NCI-H1436 treated with DMSO at 0.1 percent for 48 hours (cell line): ENCODE measurements at places on chromosomes 1 and 21.

DNA sequence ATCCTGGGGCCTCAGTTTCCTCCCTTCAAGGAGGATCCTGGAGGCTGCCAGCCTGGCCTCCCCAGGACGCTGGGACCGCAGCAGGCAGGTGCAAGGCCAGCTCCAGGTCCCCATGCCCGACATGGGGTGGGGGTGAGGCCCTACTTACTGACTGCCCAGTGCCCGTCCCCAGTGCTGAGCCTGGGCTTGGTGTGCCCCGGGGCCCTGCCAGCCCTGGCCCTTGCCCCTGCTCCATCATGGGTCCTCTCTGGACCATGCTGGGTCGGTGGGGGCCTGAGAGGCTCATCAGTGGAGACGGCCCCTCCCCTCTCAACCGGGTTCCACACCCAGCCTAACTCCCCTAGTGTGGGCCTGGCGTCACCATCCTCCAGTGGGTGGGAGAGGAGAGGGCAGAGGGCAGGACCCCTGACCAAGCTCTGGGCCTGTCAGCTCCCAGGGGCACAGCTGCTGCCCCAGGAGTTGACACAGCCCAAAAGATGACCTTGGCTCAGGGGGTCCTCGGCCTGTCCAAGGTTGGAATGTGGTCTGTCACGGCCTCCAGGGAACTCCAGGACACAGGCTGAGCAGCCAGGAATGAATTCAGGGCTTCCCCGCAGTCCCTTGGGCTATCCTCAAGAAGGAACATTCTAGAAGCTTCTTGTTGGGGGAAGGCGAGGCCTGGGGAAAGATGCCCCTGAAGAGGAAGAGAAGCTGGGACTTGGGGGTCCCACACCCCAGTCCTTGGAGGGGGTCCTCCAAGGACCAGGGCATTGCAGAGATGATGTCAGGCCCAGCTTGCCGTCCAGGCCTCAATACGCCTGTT, 17.6 kb upstream of the ARF1 start:
- no peak for DNase-seq

- no peak for DNase-seq
Measured at GRCh38 chr1:14280909-14281308, 317.6 kb upstream of the KAZN start.

GRCh38 chr1:53166912-53167311, 24.5 kb upstream of the SLC1A7 start:
- no peak for DNase-seq

DNA sequence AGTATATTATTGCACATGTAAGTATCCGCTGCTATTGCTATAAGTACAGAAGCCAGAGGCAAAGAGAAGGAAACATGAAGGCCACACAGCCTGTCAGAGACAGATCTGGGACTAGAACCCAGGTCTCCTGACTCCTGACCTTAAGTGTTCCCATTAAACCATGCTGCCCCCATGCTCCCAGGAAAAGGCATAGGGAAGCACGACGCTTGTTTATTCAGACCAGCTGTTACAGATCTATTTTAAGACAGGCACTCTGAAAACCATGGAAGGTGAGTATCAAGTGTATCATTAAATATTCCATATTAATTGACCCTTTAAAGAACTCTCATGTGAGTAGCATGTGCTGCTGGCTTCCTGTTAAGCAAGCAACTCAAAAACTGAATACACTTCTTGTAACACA, 11.4 kb downstream of the VAV3 start:
- no peak for DNase-seq

DNA sequence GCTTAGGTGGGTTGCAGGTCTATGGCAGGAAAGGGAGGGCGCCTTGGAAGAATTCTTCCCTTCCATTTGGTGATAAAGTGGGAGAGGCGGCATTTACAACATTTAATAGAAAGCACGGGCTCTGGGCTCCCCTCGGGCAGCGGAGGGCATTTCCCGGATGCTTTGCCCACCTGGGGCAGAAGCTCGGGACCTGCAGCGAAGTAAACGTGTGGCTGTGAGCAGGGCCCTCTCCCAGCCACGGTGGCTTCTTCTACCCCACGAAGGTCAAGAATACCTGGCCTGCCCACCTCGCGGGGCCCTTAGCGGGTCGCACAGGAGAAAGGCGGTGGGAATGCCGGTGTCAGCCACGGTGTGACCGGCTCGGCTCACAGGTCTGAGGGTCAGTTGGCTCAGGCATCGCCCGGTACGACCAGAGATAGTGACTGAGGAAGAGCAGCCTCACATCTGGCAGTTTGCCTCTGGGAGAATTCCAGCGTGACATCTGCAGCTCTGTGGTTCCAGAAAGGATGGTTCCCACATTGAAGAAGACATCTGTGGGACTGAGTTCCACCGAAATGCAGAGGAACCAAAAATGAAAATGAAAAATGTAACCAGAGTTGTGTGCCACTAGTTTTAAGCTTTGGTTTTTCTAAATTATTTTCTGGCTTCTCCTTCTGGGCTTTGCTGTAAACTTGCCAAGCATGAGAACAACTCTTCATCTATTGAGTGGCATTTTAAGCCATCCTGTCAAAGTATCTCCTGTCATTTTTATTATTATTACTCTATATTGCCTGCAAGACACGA, 720 bp upstream of the F3 start:
- DNase-seq: no peak

GRCh38 chr1:93518516-93518915, 70.6 kb downstream of the FNBP1L start:
- DNase-seq: no peak

GRCh38 chr1:203898458-203899352, 37.3 kb downstream of the SNRPE start:
- no peak for DNase-seq

GRCh38 chr1:91916811-91917460, 31.0 kb upstream of the TGFBR3 start:
- DNase-seq: no peak

GRCh38 chr1:51750218-51750617, 128.3 kb downstream of the NRDC start:
- DNase-seq: no peak

DNA sequence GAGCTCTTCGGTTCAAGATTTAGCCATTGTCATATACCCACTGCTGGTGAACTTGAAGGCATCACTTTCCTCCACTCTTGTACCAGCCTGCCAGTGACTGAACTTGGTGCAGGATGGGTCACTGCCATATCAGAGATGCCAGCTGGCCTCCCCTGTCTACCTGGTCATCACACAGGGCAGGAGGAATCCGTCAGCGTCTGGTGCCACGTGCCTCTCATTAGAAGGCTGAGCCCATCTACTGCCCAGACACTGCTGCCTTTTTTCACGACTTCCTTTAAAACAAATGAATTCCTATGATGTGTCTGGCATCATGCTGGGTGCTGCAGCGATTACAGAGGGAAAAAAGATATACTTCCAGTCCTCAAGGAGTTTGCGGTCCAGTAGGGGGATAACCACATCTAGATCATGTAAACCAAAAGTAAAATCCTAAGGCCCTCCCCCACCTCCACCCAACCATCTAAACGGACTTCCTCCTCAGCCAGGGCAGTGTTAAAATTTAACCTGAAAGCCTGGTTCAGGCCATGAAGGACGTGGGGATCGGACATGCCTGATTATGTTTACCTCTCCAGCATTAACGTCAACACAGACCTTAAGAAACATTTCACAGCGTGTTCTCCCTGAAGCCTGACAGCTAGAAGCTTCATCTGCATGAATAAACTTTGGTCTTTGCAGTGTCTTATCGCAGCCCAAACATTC, 29.2 kb upstream of the PDE9A start:
- DNase-seq: no peak

DNA sequence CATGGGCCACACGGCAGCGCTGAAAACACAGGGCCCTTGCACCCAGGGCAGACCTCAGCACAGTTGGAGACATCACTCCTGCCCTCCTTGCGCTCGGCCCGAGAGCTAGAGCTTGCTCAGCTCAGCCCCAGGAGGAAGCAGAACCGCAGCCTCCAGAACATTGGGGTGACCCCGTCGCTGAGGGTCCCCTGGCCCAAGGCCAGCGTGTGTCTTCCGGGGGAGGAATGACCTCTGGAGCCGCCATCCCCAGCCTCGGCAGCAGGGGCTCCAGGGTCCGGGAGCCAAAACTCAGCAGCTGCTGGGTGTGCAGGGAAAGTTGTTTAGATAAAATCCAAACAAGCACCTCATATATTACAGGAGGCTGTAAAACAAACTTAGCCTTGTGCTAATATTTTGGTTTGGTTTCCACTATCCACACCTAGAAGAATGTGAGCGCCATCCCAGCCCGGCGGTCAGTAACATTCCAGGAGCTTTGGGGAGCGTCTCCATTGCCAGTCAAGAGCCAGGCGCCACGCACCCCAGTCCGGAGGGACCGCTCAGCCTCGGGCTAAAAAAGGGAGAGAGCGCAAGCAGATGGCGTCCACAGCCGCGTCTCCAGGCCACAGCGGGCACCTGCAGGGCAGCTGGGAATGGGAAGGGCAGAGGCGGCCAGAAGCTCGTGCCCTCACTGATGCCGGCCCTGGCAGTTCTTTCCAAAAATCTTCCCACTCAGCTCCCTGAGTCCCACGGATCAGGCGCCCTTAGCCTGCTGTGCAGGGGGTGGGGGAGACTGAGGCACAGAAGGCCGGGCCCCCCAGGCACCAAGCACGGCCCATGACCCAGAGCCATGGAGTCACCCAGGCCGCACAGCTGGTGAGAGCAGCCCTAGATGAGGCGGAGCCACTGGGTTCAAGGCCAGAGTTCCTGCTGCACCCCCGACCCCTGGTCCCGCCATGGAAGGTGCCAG, 52.0 kb downstream of the SLX9 start:
- no peak for DNase-seq

- no peak for DNase-seq
Measured at GRCh38 chr1:161200421-161200991, 1.7 kb upstream of the ADAMTS4 start.

DNA sequence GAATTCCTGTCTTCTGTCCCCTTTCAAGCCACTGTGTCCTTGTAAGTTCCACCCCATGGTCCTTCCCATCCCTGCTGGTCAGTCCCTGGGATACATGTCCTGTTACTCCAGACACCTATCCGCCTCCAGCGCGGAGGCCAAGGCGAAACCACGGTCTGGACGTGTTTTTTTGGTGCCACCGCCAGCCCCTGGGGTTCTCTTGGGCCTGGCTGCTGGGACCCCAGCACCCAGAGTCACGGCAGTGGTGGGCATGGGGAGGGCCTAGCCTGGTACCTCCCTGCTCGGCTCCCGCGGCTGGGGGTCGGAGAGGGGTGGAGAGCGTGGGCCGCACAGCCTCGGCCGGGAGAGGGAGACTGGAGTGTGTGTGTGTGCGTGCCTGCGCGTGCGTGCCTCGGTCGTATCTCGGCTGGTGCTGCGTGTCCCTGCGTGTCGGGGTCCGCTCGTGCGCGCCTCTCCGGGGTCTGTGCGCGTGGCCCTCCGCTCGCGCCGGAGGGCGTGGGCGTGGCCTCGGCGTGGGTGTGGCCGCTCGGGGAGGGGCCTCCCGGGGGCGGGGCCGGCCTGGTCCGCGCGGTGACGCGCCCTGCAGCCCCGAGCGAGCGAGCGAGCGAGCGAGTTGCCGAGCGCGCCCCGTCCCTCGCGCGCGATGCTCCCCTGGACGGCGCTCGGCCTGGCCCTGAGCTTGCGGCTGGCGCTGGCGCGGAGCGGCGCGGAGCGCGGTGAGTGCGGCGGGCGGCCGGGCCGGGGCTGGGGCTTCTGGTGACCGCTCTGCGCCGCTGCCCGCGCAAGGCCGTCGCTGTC, at the start of gene VWA1:
Gene VWA1 (plus strand): TSS at position 585 of the 798 bp plus-strand sequence. CDS start 59 bp downstream, at position 644.
- no peak for DNase-seq
